Bone marrow (tissue), 2 donors: ENCODE measurements at places on chromosomes 6 and 20.

DNA sequence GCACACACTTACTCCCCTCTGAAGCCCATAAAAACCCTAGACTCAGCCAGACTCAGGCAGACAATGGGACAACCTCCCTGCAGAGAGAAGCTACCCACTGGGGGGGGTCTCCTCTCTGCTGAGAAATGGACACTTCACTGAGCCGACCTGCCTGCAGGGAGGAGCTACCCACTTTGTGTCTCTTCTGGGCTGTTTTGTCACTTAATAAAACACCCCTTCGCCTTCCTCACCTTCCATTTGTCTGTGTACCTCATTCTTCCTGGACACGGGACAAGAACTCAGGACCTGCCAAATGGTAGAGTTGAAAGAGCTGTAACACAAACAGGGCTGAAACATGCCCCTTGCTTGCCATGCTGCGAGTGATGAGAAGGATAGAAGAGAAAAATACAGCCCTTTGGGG, 151.7 kb upstream of the HDDC2 start:
- DNase-seq: no peak

GRCh38 chr20:53828682-53829254, 235.1 kb upstream of the ZNF217 start:
- DNase-seq: no peak

- peak; percentile 95 for DNase-seq
Measured at GRCh38 chr6:6711832-6712448, 123.4 kb downstream of the LY86 start.

DNA sequence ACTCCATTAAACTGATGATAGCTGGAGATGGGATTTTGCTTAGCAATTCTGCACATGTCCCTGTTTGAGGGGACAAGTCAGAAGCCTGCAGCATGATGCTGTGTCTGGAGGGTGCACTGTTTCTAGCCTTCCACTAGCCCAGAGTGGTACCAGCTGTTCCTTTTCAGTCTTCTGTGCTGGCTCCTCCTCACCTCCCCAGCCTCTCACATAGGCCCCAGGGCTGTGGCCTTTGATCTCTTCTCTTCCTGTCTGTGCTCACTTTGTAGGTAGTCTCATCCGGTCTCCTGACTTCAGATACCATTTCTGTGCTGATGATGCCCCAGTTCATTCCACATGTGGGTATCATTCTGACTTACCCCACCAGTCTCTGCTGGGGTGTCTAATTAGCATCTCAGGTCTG, 126.3 kb downstream of the HIVEP1 start:
- DNase-seq: no peak

- DNase-seq: no peak
Measured at GRCh38 chr6:148179786-148180185, 162.9 kb upstream of the SASH1 start.

DNA sequence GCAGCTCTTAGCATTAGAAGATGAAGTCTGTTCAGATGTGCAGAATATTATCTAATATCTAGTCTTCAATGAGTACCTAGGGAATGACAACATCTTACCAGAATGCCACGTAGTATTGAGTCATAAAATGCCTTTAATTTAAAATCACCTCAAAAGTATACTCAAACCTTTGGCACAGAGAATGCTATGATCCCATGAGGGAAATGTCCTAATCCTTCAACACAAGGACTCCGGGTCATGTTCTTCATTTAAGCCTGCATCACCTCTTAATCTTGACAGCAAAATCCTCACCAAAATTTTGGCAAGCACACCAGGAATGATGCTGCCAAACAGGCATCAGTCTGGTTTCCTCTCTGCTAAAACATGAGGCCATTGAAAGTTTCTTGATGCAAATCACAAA, 23.6 kb upstream of the MARCKS start:
- no peak for DNase-seq

DNA sequence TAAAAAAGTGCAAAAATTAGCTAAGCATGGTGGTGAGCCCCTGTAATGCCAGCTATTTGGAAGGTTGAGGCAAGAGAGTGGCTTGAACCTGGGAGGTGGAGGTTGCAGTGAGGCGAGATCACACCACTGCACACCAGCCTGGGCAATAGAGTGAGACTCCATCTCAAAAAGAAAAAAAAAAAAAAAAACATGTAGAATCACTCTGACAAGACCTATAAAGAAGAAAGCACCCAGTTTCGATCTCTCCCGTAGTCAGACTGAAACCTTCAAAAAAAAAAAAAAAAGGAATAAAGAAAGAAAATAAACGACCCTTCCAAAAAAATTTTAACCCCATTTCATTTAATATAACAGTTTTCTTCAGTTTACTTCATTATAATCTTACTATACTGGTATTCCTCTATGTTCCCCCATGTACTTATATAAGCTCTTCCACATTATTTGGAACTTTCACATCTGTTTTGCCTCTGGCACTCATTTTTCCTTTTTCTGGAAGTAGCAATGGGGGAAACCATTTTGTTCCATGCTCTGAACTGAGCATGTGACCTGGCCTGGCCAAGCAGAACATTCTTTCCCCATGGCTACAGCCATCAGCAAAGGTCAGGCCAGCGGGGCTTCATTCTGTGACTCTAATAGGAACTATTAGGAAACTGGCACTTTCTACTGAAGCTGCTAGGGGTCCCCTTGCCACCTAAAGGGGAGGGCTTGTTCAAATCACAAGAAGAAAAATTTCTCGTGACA, 9.6 kb downstream of the SLC18B1 start:
- DNase-seq: no peak

DNA sequence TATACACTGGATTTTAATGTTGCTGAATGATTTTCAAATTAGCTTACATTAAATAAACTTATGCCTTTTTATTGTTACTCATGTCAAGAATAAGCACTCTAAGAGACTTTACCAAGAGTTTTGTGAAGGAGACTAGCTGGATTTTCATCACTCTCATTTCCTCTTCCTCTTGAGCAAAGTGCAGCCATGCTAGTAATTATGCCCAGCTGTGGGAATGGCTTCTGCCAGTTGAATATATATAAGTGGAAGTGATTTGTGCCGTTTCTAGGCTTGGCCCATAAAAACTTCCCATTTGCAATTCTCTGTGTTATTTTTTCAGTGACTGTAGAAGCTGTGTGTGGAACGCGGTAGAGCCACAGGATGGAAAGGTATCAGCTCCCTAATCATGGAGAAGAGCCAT, 255.8 kb downstream of the HDGFL1 start:
- no peak for DNase-seq

DNA sequence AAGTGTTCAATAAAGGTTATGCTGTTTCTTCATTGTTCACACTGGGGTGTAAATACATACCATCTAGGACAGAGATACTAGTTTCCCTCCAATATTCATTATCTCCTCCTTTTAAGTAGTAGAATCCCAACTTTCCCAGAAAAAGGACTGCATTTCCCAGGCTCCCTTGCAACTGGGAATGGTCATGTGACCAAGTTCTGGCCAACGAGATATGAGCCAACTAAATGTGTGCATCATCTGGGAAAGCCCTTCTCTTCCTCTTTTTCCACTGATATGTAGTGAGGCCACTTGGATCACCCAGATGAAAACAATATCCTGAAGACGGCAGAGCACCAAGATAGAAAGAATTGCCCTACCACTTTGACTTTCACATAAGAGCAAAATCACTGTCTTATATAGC, 97.9 kb upstream of the PTPRT start:
- DNase-seq: no peak

DNA sequence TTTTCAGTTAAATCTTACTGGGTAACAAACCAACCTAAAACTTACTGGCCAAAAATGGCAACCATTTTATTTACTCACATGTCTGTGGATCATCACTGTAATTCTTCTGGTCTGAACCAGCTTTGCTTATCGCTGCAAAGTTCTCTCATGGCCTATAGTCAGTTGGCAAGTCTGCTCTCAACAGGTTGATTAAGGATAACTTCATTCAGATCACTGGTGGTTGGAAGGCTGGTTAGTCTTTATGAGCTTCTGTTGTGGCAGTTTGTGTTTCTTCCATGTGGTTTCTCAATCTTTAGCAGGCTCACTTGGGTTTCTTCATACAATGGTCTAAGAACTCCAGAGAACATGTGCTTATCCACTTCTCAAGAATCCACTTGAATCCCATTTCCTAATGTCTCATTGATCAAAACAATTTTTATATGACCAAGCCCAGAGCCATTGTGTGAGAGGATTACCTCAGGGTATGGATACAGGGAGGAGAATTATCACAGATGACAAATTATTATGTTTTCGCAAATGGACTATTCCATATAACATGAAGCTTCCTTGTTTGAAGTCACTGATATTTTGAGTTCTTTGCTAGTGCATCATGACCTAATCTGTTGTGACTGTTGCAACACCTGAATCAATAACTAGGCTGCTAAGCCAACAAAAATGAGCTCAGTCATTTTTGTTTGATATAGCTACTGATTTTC, 155.4 kb upstream of the BMP2 start:
- DNase-seq: no peak

- DNase-seq: no peak
Measured at GRCh38 chr6:166752097-166752496, 125.0 kb upstream of the RPS6KA2 start.

- no peak for DNase-seq
Measured at GRCh38 chr6:75106426-75106825, 99.4 kb downstream of the COL12A1 start.

GRCh38 chr6:5486214-5486613, 224.9 kb downstream of the FARS2 start:
- DNase-seq: no peak

- DNase-seq: no peak
Measured at GRCh38 chr20:64244281-64244805, 11.2 kb upstream of the PCMTD2 start.

GRCh38 chr6:83536034-83536646, 23.8 kb downstream of the PRSS35 start:
- no peak for DNase-seq

DNA sequence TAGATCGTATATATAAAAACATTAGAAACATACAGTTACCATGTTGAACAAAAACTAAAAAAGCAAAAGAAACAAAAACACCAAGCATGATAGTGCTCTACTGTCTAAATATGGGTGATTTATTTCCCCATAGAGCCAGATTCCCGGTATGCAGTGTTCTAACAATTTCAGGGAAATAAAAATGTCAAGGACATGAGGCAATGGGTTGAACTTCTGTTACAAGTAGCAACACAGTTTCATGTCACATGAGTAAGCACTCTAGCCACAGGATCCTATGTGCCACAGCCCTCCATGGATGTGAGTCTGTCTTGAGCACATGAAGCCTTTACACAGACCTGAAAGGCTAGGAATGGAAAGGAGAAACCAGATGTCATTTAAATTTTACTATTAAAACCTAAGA, 96.0 kb downstream of the MAP3K5 start:
- DNase-seq: no peak

DNA sequence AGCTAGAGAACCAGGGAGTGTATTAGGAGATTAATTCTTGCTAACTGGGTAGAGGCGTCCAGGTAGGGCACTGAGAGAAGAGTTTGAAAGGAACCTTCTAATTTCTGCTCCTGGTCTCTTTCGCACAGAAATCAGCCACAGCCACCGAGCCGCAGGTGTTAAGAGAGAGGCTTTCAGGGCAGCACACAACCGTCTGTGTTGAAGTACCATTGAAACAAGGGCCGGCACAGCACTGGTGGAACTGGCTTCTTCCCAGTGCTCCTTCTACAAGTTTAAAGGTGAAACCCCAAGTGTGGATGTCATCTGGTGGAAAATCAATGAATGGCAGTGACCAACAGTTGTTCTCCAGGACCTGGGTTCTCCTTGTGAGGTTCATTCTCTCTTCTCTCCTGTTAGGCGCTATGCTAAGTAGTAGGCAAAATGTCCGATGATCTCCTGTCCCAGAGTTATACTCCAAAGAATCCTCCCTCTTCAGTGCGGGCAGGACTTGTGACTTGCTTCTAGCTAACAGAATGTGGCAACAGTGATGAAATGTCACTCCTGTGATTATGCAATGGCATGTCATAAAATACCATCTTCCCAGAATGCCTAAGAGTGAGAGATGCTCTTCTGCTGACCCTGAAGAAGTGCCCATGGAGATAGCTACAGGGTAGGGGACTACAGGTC, 15.0 kb upstream of the RIN2 start:
- no peak for DNase-seq

DNA sequence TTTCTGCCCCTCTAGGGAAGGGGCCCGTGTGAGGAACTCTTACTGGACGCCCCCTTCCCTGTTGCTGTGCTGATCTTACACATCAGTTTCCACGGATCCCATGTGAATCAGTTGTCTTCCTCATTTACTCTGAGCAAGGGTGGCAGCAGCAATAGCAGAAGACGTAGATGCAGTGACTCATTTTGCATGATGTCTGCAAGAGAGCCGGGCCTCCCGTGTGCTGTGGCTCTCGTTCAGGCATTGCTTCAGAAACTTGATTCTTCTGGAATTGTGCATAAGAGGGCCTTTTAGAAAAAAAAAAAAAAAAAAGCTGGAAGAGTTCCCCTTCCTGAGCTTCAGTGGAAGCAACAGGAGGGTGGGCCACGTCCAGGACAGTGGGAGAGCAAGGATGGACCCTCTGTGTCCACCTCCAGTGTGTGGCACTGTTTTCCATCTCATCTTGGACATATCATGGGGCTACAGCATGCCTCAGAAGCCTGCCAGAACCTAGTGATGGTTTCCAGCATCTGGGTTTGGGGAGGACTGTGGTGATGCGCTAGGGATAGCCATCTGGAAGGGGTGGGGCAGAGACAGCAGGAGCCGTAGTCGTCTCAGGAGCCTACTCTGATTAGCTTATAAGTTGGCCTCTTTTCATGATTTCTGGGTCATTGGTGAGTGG, 62.1 kb downstream of the FOXO3 start:
- peak; percentile 53 for DNase-seq

GRCh38 chr6:41428336-41428995, 93.1 kb downstream of the NCR2 start:
- no peak for DNase-seq

GRCh38 chr6:164415832-164416563, 893.4 kb downstream of the C6orf118 start:
- DNase-seq: no peak

DNA sequence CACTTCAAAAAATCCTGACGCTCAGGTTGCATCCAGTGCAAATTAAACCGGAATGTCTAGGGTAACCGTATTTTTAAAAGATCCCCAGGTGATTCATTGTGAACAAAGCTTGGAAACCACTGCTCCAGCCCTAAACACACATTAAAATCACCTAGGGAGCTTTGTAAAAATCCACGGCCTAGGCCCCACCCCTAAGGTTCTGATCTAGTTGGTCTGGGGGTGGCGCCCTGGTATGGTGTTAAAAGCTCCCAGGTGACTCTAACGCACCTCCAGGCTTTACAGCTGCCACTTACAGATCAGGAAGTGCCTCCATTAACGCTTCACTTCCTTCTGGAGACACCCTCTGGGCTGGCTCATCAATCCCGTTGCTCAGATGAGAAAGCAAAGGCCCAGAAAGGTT, 92.2 kb downstream of the GRM4 start:
- no peak for DNase-seq

- DNase-seq: no peak
Measured at GRCh38 chr20:41978246-41978790, 360.1 kb upstream of the CHD6 start.

DNA sequence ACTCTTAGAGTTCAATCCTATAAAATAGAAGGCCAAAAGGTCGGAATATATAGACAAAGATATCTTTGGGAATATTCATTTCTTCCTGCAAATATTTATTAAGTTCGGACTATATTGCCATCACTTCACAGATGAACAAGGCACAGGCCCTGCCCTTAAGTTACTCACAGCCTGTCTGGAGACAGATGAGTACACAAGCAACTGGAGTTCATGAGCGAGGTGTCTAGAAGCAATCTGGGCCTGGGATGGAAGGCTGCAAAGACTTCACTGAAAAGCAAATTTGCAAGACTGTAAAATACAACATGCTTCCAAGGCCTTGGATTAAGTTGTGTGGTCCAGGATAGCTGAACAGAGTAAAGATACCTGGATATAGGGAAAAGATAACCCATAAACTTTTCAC, 56.7 kb upstream of the CEP85L start:
- DNase-seq: no peak
